ENCODE measurements at places on chromosomes 13 and 19.

GRCh38 chr13:94382960-94383359 lies 96.5 kb downstream of the DCT start:
- DNase-seq, result no peak

DNA sequence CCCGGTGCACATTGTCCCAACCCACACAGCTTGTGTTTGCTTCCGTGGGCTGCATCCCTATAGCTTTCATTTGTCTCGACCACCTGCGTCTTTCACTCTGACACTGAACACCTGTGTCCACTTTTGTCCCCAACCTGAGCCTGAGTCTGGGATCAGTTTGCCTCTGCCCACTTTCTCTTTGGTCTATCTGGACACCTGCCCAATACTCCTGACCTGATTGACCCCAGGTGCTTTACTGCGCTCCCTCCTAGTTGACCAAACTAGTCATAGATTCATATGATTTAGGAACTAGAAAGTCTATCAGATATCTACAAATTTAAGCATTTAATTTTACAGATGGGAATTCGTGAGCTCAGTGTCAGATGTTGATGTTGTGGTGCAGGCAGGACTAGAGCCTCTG lies 209.9 kb downstream of the DCT start:
- DNase-seq, result no peak

DNA sequence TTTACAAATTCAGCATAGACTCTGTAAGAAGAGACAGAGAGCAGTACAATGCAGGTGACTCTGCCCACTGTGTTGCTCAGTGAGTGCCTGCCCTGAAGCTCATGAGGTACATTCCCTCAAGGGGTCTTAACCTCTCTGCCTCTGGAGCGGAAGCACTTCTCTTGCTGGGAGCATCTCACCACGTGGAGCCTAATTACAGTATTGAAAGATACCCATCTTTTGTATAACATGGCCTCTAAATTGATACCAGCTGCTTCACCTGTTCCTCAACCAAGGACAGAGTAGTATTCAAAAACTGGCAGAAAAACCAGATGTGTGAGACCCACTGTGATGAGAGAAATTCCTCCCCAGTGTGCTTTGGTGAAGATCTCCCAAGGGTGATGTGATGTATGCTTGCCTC lies 77.1 kb downstream of the SACS start:
- DNase-seq, result no peak

DNA sequence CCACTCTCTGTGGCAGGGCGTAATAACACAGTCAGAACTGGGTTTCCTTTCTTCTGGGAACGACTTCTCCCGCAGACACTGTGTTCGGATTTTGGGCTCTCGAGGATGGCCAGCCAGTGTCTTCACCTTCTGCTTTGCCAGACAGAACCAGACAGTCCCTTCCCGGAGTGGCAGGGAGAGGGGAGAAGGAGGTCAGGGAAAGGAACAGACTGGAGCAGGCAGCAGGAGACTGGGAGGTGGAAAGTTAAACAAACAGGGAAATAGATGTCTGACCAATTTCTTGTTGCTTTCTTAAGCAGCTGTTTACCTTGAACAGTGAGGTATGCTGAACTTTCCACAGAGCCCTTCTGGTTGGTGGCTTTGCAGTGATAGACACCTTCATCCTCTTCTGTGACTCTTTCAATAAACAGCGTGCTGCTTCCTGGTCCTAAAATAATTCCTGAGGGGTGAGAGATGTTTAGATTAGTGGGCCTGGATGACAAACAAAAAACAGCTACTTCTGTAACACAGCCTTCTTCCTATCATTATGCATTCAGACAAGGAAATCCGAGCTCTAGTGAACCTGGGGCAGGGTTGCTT lies 137.6 kb downstream of the FLT1 start:
- DNase-seq, result no peak

DNA sequence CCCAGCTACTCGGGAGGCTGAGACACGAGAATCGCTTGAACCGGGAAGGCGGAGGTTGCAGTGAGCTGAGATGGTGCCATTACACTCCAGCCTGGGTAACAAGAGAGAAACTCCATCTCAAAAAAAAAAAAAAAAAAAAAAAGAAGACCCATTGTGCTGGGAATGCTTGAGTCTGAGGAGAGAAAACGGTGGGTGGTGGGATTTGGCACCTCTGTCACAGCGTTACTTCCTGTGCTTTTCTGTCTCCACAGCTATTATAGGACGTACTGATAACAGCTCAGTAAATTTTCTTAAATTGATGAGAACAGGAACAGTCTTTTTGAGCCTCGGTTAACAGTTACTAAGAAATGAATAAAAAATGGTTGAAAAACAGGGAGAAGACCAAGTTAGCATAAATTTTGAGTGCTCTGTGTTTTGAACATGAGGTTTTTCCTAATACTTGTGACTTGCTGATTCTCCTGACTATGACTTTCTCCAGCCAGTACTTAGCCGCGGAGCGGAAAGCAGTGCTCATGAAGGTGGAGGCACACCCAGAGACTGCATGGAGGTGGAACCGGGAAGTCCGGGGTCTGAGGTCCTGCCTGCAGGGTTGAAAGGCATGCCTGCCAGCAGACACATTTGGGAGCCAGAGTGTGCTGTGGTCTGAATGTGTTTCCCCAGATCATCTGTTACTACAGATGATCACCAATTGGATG lies 55.3 kb upstream of the TEX29 start:
- DNase-seq, result no peak

DNA sequence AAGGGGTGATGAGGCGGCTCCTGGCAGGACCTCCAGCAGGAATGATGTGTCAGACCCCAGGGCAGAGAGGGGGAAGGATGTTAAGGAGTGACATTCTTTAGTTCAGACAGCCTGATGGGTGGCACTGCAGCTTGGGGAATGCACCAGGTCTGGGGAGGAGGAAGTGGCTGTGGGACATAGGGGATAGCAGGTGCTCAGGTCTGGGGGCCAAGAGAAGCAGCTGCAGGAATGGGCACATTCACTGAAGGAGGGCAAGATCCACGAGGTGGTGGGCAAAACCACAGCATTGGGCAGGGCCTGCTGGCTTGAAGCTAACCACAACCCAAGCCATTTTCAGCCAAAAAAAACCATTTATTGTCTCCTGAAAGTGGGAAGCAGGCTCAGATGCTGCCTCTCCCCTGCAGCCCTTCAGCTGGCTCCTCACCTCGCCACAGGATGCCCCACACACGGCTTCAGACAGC lies 26.5 kb downstream of the COMP start:
- no peak for DNase-seq

Measured in skeletal muscle cell (primary cell).